ENCODE measurements at places on chromosomes 4 and X.

GRCh38 chrX:23904096-23904495 is 3.6 kb downstream of the APOO start:
- no peak for DNase-seq

DNA sequence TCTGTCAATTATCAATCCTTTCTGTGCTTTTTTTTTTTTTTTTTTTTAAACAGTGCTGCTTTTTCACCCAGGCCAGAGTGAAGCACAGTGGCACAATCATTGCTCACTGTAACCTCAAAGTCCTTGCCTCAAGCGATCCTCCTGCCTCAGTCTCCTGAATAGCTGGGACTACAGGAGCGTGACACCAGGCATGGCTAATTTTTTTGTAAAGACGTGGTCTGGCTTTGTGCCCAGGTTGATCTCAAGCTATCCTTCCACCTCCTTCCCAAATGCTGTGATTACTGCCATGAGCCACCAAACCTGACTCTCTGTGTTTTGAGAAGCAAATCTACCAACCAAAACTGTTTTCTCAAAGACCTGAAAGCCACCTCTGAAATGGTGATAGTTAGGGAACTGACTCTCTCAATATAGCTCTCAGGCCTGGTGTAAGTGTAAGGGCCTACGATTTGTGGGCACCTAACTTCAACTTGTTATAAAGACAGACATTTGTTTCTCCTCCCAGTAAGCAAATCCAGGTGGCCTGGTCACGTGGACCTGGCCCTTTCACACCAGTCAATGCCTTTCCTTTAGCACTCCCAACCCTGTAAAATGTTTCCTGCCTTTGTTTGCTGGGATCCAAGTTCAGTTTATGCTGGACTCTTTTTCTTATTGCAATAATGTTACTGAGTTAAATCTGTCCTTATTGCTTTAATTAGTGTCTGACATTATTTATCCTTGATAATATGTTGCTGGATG is 2015.9 kb downstream of the PCDH7 start:
- DNase-seq: no peak

DNA sequence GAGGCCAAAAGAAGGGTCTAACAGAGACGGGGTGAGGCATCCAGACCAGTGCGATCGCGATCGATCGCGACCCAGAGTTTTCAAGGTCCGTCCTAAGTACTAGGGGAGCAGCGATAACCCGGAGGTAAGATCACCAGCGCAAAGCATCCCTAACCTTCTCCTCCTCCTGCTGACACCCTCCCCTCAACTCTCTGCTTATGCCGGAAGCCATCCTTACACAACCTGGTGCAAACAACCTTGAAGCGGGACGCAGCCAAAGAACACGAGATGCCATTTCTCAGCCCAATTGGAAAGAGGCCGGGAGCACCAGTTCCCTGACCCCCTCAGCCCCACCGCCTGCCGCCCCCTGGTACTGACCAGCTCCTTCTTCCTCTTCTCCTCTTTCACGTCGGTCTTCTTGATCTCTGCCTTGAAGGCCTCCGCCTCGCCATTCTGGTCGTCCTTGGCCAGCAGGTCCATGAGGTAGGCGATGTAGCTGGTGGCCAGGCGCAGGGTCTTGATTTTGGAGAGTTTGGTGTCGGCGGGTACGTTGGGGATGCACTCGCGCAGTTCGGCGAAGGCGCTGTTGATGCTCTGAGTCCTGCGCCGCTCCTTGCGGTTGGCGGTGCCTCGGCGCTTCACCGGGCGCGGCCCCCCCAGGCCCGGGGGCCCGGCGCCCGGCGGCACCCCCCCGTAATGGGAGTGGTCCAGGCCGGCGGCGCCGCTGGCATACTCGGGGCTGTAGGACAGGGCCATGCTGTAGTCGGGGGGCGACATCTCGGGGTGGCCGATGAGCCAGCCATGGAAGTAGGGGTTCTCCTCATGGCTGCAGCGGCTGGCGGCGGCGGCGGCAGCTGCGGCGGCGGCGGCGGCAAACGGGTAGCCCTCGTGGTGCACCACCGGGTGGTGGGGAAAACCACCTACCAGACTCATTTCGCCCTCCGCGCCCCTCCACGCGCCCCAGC is 1.4 kb downstream of the HAND2 start:
- DNase-seq: no peak

DNA sequence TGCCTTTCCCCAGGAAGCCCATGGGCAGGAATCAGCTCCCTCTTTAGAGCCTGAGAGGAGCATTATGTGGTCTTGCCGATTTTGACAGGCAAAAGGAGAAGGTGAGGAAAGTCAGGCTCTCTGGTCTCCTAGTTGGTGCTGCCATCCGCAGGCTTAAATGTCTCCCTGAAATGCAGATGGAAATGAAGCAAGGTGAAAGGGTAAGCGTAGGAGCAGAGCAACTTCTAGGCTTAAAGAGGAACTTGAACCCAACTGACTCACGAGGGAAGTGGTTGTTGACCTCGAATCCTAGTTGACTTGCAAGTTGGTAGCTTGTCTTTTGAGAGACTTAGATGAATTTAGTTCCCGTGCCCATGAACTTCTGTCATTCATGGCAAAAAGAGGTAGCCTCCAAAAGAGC is 205.9 kb downstream of the PTTG2 start:
- no peak for DNase-seq

- DNase-seq: peak; percentile 24
Measured at GRCh38 chrX:115023139-115023538, 5.7 kb upstream of the IL13RA2 start.

- DNase-seq: no peak
Measured at GRCh38 chr4:63049278-63049677, 1360.0 kb downstream of the TECRL start.

DNA sequence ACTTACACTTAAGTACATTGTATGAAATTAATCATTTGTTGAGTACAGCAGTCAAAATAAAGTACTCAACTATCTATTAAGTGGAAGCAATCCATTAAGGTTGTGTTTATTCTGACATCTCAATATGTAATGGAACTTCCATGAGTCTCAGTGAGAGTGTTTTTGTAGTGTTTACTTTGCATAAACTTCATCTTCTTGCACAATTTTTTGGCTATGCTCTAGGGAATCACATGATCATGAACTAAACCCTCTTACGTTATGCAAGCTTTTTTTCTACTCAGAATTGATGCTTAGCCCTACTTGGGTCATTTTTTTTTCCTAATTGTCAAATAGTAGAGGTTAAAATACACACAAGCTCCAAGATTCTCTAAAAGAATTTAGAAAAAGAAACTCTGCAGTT is 21.1 kb upstream of the PIGA start:
- DNase-seq: no peak

- no peak for DNase-seq
Measured at GRCh38 chrX:19772822-19773628, 114.4 kb downstream of the SH3KBP1 start.

DNA sequence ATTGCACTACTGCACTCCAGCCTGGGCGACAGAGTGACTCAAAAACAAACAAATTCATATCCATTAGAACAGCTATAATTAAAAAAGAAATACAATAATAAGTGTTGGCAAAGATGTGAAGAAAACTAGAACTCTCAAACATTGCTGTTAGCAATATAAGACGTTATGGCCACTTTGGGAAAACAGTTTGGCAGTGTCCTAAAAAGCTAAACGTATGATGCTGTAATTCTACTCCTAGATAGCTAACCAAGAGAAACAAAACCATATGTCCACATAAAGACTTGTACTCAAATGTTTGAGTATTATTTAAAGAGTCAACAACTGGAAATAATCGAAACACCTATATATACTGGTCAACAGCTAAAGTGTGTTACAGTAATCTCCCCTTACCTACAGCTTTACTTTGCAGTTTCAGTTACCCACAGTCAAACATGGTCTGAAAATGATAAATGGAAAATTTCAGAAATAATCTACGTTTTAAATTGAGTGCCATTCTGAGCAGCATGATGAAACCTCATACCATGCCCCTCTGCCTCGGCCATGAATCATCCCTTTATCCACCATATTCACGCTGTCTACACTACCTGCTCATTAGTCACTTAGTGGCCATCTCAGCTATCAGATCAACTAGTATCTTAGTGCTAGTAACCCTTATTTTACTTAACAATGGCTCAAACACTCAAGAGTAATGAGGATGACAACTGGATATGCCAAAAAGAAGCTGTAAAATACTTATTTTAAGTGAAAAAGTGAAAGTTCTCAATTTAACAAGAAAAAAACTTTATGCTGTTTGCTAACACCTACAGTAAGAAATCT is 4.9 kb downstream of the ELF2 start:
- peak; percentile 43 for DNase-seq

- no peak for DNase-seq
Measured at GRCh38 chr4:122003335-122003734, 51.5 kb upstream of the TRPC3 start.

GRCh38 chr4:35934320-35934981 is 309.9 kb downstream of the ARAP2 start:
- peak; percentile 1 for DNase-seq

- DNase-seq: no peak
Measured at GRCh38 chr4:85793233-85793585, 318.3 kb downstream of the ARHGAP24 start.

DNA sequence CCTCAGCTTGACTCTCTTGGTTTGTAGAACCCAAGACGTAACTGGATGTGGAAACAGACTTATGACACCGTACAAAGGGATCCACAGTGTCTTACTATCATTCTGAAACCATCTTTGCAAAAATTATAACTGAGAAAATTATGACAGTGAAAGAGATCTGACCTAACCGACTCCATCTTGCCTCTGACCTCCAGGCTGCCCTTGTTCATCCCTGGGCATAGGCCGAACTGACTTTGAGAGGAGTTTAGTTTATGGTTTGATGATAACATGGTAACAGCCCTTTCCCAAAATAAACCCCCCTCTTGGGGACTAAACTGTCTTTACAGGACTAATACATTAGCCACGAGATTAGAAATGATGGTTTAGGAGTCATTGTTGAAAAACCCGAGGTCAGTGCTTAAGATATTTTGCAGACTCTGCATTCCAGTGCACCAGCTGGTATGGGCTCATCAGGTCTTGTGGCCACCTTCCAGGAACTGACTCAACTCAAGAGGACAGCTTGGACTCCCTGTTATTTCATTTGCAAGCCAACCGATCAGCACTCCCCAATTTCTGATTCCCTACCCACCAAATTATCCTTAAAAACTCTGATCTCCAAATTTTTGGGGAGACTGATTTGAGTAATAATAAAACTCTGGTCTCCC is 49.6 kb downstream of the CASP3 start:
- DNase-seq: peak; percentile 0

- peak; percentile 20 for DNase-seq
Measured at GRCh38 chr4:86011117-86011516, 348.7 kb downstream of the MAPK10 start.

All from amniotic stem cell (primary cell).